NCI-H1436 treated with DMSO at 0.1 percent for 48 hours (cell line): ENCODE measurements at places on chromosomes 16 and 17.

GRCh38 chr16:17277981-17278381 lies 192.8 kb downstream of the XYLT1 start:
- no peak for DNase-seq

DNA sequence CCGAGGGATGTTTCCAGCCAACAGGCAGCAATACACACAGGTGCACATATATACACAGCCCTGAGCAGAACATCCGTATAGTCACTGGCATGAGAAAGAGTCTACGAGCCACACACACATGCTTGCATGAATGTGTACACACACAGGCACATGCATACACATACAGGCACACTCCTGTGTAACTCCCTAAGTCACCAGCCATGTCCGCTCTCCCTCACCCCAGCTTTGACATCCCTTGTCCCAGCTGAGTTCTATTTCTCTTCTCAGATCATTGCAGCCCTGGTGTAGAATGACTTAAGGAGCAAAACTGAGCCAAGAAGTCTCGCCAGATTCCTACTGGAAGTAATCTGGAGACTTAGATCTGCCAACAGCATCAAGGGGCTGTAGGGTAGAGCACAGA lies 13.1 kb downstream of the CDRT4 start:
- DNase-seq = no peak

DNA sequence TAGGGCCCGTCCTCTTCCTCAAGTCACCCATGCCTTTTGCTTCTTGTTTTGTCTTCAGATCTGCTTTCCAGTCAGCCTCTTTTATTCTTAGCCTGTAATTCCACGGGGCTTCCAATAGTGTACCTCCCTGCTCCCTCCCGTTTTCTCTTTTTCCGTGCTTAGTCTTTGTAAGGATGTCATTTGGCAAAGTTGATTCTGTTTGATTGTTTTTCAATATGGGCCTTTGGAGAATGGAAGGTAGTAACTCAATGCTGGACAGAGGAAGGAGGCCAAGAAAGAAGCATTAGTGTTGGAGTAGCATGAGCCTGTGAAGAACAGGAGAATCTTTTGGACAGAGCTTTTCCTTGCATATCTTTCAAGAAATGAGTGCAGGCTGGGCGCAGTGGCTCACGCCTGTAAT lies 6.5 kb downstream of the WWP2 start:
- DNase-seq = no peak

DNA sequence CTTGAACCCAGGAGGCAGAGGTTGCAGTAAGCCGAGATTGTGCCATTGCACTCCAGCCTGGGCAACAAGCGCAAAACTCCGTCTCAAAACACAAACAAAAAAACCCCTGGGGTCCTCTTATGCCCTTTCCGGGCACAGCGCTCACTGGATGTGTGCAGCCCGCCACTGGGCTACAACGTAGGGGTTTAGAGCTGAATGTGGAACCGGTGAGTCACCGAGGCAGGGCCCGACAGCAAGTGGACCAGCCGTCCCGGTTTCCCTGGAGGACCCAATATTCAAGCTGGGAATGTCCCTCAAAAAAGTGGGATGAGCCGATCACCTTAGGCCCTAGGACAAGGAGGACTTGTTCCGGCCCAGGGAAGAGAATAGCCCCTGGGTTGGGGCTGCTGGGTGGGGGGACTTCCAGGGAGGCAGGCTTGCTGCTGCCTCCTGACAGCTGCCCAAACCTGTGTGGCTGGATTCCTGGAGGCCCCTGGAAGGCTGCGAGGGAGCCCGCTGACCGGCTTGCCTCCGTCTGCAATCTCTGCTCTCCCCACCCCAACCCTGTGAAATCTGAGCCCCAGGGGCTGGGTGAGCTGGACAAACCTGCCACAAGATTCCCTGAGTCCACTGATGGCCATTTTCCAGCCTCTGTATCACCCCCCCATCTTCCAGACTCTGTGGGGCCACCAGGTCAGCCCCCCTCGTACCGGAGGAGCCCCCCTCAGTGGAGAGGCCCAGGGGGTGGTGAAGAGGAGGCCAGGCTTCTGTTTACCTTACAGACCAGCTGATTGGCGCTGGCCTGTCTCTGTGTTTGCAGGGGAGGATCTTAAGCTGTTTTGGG lies 2.9 kb upstream of the CLDN9 start:
- DNase-seq = no peak

DNA sequence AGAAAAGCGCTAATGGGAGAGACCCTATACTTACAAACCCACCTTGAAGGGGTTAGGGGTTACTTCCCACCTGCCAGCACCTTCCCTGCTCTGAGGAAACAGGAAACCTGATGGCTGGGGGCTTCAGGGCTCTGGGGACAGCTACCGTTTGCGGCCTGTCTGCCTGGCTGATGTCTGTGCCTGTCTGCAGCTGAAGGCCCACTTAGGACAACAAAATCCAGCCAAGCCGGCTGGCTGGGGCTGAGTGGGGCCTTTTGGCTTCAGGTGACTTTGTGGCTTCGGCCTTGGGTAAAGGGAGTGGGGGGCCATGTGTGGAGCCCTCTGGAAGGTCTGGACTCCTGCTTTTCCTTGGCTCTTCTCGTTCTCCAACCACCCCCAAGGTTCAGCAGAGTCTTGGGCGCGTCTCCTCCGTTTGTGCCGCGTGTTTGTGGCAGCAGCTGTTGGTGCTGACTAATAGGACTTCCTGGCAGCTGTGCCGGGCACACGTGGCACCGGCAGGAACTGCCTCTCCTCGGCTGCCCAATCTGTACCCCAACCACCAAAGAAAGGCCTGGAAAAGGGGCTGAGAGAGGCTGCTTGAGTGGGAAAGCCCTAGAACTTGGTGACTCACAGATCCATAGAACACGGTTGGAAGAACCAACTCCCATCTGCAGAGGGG lies 186.7 kb downstream of the MSI2 start:
- DNase-seq = no peak

DNA sequence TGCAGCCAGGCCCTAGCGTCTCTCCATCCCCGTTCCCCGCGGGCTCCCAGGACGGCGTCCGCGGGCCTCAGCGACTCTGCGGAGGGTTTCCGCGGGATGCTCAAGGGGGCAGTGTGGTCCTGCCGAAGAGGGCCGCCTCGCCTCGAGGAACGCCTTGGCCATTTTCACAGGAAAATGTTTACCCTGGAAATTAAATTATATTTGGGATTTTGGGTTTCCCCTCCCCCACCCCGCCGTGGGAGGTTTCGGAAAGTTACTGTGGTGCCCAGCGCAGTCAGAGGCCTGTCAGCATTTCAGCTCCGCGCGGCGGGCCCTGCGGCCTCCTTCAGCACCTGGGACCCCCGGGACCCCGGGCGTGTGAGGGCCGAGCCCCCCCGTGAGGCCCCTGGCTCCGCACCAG lies 94.5 kb downstream of the PCTP start:
- no peak for DNase-seq

DNA sequence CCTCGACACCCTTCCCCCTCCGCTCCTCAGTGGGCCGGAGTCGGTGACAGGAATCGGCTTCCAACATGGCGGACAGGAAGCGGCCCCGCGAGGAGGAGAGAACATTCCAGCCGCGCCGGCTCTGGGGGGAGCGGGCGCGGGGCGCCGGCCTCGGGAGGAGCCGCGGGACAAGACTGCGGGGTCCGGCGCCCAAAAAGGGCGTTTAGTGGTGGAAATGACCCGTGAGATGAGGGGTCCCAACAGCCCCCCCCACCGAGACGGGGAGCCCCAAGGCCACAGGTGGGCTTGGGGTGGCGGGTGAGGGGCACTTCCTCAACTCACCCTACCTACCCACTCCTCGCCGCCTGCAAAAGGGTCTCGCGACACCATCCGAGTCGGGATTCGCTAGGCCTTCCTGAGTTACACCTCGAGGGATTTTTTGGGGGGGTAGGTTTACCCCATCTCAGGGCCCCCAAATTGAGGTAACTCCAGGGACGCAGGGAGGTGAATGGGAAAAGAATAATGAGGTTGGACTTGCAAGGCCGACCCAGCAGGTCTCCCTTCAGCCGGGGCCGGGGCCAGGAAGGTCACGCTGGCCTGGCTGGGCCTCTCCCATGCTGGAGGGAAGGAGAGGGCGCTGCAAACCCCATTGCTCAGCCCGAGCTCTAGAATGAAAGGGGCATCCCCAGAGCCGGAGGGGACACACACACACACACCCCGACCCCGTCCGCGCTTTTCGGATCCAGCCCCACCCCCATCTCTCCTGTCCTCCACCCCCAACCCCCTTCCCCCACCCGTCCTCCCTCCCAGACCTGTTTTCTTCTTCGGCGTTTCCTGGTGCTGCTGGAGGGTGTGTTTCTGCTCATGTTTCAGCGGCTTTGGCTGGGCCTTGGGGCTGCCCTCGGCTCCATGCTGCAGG lies 707 bp downstream of the NUFIP2 start:
- no peak for DNase-seq

DNA sequence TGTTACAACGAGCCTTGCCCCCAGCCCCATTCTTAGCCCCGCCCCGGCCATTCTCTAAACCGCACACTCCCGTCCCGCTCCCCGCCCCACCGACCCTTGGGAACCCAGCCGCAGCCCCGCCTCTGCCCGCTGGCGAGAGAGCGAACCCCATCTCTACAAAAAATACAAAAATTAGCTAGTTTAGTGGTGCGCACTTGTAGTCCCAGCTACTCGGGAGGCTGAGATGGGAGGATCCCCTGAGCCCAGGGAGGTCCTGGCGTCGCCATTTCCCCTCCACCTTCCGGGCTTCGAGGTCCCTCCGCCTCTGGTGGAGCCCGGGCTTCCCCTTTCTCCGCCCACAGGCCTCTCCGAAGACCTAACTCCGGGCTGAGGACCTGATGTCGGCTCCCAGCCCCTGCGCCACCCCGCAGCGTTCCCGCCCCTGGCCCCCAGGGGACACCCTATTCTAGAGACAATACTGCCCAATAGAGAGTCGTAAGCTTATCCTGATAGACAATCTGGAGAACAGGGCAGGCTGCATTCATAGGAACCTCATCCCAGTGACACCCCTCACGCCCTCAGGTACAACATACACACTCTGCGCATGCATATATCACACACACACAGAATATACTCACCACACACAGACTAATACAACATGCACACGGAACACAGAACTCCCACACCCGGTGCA lies 480 bp upstream of the PROCA1 start:
- no peak for DNase-seq

DNA sequence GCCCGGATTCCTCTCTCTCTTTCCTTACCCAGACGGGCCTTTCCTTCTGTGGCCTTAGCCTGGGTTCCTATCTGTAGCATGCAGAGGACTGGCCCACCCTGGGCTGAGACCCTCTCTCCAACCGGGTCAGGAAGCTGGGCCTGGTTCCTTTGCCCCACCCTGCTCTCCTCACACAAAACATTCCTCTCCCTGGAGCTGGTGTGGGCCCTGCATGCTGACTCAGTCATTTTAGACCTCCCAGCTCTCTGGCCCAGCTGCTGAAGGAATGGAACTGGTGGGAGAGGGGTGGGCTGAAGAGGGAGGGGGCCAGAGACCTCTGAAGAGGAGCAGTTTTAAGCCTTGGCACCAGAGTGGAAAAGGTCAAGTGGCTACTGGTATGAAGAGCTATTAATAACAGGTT lies 957 bp downstream of the MYL4 start:
- DNase-seq = no peak

- no peak for DNase-seq
Measured at GRCh38 chr16:12094537-12095265, 118.2 kb downstream of the SNX29 start.

DNA sequence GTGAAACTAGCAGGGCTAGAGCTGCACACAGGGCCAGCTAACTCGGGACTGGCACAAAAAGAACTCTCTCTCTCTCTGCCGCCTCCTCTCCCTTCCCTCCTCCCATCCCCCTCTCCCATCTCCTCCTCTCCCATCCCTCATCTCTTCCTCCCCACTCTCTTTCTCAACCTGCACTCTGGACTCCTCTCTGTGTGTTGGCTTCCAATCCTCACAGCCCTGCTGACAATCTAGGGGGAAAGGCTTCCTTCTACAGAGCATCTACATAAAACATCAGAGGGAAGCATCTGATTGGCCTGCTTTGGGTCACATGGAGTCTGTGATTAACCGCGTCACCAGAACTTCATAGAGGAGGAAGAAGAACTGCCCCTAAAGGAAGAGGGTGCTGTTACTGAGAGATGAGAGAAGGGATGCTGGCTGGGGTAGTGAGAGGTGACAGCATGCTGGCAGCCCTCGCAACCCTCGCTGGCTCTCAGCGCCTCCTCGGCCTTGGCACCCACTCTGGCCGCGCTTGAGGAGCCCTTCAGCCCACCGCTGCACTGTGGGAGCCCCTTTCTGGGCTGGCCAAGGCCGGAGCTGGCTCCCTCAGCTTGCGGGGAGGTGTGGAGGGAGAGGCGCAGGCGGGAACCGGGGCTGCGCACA lies 12.8 kb upstream of the ZFP90 start:
- no peak for DNase-seq

- no peak for DNase-seq
Measured at GRCh38 chr16:66924527-66925321, 611 bp downstream of the RRAD start.
